ENCODE measurements at places on chromosomes 3 and 15. TPM values are rescaled to one million over a fixed set of nuclear protein-coding genes. Genes with fewer than 3 reads are reported as not detected.

Gene GPR87
- total RNA-seq, result 37.8 TPM

Gene ITGB5
- 89.9 TPM for total RNA-seq

GRCh38 chr15:67799801-67800205 is 25.5 kb upstream of the SKOR1 start:
- H3K36me3 ChIP-seq, result peaks cover 2% of the 10 kb centered on the region
- no peak overlapping the region for H3K4me3 ChIP-seq
- no peaks in the 10 kb centered on the region for H3K4me1 ChIP-seq
- no peak overlapping the region for H3K27ac ChIP-seq
- H3K27me3 ChIP-seq, result no peaks in the 10 kb centered on the region

DNA sequence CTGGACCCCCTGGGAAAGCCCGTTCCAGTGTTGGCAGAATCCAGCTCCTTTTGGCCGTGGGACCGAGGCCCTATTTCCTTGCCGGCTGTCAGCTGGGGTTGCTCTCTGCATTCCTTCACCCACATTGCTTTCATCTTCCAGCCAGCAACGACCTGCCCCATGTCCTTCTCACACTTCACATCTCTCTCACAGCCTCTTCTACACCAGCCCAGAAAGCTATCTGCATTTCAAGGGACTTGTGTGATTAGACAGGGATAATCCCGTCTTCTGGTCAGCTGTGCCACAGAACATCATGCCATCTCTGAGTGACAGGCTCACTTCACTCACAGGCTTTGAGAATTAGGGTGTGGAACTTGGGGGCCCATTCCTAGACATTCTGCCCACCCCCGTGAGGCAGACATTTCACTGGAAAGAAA is 16.4 kb downstream of the EFCC1 start:
- no peak overlapping the region for H3K4me3 ChIP-seq
- no peaks in the 10 kb centered on the region for H3K27me3 ChIP-seq
- peaks cover 30% of the 10 kb centered on the region for H3K4me1 ChIP-seq
- no peaks in the 10 kb centered on the region for H3K36me3 ChIP-seq
- DNase-seq, result no peak
